ENCODE measurements at places on chromosomes 7 and 10. TPM values are rescaled to one million over a fixed set of nuclear protein-coding genes. Genes with fewer than 3 reads are reported as not detected.

PNLIP gene
- total RNA-seq: not detected

JAKMIP3 gene
- 38.7 TPM for total RNA-seq

TAS2R4 gene
- total RNA-seq: 8.8 TPM

C10orf62 gene
- total RNA-seq: 2.3 TPM

ADAP1 gene
- 186 TPM for total RNA-seq

ARMS2 gene
- not detected for total RNA-seq

SHH gene
- 3.0 TPM for total RNA-seq

ADGRA1 gene
- 31.8 TPM for total RNA-seq

LIPN gene
- total RNA-seq: not detected

PLEKHS1 gene
- not detected for total RNA-seq

FAM25G gene
- total RNA-seq: not detected

HOXA3 gene
- not detected for total RNA-seq

PLAC9 gene
- total RNA-seq: 2.9 TPM

C7orf57 gene
- total RNA-seq: not detected

INMT gene
- 0.23 TPM for total RNA-seq

EPHB4 gene
- 5.7 TPM for total RNA-seq

ZNF736 gene
- 33.1 TPM for total RNA-seq

CXCL12 gene
- 6.2 TPM for total RNA-seq

ARMC3 gene
- total RNA-seq: 3.6 TPM

NEUROG3 gene
- not detected for total RNA-seq

ZNHIT1 gene
- total RNA-seq: 59.6 TPM

TMEM130 gene
- total RNA-seq: 305 TPM

SEMA3D gene
- total RNA-seq: 3.6 TPM

TFR2 gene
- 13.3 TPM for total RNA-seq

PDE6C gene
- not detected for total RNA-seq

ATP6V0A4 gene
- total RNA-seq: not detected

PRKAR2B gene
- 38.9 TPM for total RNA-seq

GIMAP7 gene
- 6.0 TPM for total RNA-seq

MYH16 gene
- not detected for total RNA-seq

LLCFC1 gene
- not detected for total RNA-seq

ZNF282 gene
- total RNA-seq: 17.2 TPM

GPR15LG gene
- total RNA-seq: not detected

PAX4 gene
- not detected for total RNA-seq

AFAP1L2 gene
- total RNA-seq: 25.2 TPM

VWC2 gene
- 1.6 TPM for total RNA-seq

KIF11 gene
- total RNA-seq: 2.0 TPM

SHTN1 gene
- 212 TPM for total RNA-seq

TMEM270 gene
- total RNA-seq: not detected

ADAM12 gene
- total RNA-seq: 4.2 TPM

CLDN4 gene
- 0.94 TPM for total RNA-seq

RRP12 gene
- total RNA-seq: 39.9 TPM

GRM3 gene
- 79.9 TPM for total RNA-seq

SLC39A12 gene
- 19.3 TPM for total RNA-seq

SFRP5 gene
- 1.3 TPM for total RNA-seq

SYT15B gene
- total RNA-seq: 2.0 TPM

ASIC3 gene
- total RNA-seq: 18.3 TPM

PCGF6 gene
- 7.8 TPM for total RNA-seq

TRIM4 gene
- 21.5 TPM for total RNA-seq

ASB10 gene
- not detected for total RNA-seq

MRPS33 gene
- 49.9 TPM for total RNA-seq

DHTKD1 gene
- 27.0 TPM for total RNA-seq

TNS3 gene
- total RNA-seq: 55.3 TPM

CALML3 gene
- 0.25 TPM for total RNA-seq

ELAPOR2 gene
- 84.3 TPM for total RNA-seq

PNLIPRP1 gene
- total RNA-seq: not detected

ABHD11 gene
- 14.8 TPM for total RNA-seq

TTYH3 gene
- total RNA-seq: 87.8 TPM
